ENCODE measurements at places on chromosomes 12 and 14. TPM values are rescaled to one million over a fixed set of nuclear protein-coding genes. Genes with fewer than 3 reads are reported as not detected.
A peak's percentile ranks its signal among the peaks of the same experiment; 100 is the strongest.

DEPDC4 gene
- 2.0 TPM for total RNA-seq

FOXA1 gene
- 0.09 TPM for total RNA-seq

PRB2 gene
- 0.05 TPM for total RNA-seq

NABP2 gene
- 21.6 TPM for total RNA-seq

DNAJC22 gene
- total RNA-seq, result 0.09 TPM

FAM222A gene
- 0.71 TPM for total RNA-seq

LTA4H gene
- total RNA-seq, result 72.1 TPM

RAPGEF3 gene
- 1.6 TPM for total RNA-seq

MYO1H gene
- under 0.01 TPM for total RNA-seq

DNA sequence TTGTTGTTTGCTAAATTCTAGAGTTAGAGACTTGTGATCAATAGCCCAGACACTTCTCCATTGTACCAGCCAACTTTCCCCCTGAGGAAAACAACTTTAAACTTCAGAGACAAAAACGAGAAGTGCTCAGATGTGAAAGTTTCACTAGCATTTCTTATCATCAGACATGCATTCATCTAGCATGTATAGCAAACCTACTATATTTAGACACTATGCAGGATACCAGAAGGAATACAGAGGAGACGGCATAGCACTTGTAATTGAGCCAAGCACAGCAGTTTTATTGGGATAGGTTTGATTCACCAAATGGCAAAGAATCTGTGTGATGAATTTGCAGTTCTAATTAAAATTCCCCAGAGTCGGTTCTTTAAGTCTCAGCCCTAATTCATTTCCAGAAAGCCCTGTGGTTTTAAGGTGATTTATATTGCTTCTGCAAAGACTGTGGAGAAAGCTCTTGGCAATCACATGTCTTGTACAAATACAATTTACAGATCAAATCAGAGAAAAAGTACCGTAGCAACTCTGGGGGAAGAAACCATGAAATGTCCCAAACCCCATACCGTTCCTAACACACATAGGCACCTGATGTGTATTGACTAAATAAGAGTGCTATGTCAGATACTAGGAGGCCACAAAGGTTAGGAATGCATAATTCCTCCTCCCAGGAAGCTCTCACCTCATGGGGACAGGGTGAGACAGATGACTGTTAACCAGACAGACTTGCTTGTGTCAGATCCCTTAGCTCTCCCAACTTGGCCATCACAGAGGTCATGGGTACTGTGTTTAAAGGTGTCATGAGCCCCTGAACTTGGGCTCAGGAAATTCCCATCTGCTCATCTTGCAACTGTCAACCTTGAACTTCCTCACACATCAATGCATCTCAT, 69.6 kb upstream of the KRAS start:
- no peaks in the 10 kb centered on the region for H3K36me3 ChIP-seq
- H3K4me1 ChIP-seq, result peaks cover 18% of the 10 kb centered on the region
- H3K4me3 ChIP-seq, result no peak overlapping the region
- H3K27ac ChIP-seq, result no peak overlapping the region
- no peaks in the 10 kb centered on the region for H3K27me3 ChIP-seq

- H3K27ac ChIP-seq, result no peak overlapping the region
- H3K36me3 ChIP-seq, result no peaks in the 10 kb centered on the region
- no peak for DNase-seq
- H3K27me3 ChIP-seq, result no peaks in the 10 kb centered on the region
- no peak overlapping the region for H3K4me3 ChIP-seq
Observed at GRCh38 chr12:62776575-62776974, 158.4 kb downstream of the PPM1H start.

GRCh38 chr12:111328138-111328537, 40.8 kb downstream of the PHETA1 start:
- H3K27ac ChIP-seq, result no peak overlapping the region
- no peaks in the 10 kb centered on the region for H3K27me3 ChIP-seq
- no peak for DNase-seq
- H3K36me3 ChIP-seq, result no peaks in the 10 kb centered on the region

- no peaks in the 10 kb centered on the region for H3K4me1 ChIP-seq
- no peak overlapping the region for H3K27ac ChIP-seq
Observed at GRCh38 chr12:106150555-106150954, 11.8 kb upstream of the NUAK1 start.

- no peaks in the 10 kb centered on the region for H3K4me1 ChIP-seq
- no peaks in the 10 kb centered on the region for H3K27me3 ChIP-seq
- H3K36me3 ChIP-seq, result no peaks in the 10 kb centered on the region
- no peak overlapping the region for H3K27ac ChIP-seq
- no peak overlapping the region for H3K4me3 ChIP-seq
Observed at GRCh38 chr14:97198813-97199212, 401.6 kb downstream of the VRK1 start.

DNA sequence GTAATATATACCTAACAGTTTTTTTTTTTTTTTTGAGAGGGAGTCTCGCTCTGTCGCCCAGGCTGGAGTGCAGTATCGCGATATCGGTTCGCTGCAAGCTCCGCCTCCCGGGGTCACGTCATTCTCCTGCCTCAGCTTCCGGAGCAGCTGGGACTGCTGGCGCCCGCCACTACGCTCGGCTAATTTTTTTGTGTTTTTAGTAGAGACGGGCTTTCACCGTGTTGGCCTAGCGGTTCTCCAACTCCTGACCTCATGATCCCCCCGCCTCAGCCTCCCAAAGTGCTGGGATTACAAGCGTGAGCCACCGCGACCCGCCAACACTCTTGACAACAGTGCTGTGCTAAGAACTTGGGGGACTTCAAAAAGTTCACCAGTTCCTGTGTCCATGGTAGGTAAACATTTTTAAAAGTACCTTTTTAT, 63.5 kb downstream of the FOXG1 start:
- no peaks in the 10 kb centered on the region for H3K27me3 ChIP-seq
- no peaks in the 10 kb centered on the region for H3K4me1 ChIP-seq
- H3K4me3 ChIP-seq, result no peak overlapping the region
- no peak overlapping the region for H3K27ac ChIP-seq
- no peak for DNase-seq
- no peaks in the 10 kb centered on the region for H3K36me3 ChIP-seq

- no peak overlapping the region for H3K27ac ChIP-seq
- peaks cover 2% of the 10 kb centered on the region for H3K36me3 ChIP-seq
- peaks cover 71% of the 10 kb centered on the region for H3K4me1 ChIP-seq
- no peak overlapping the region for H3K4me3 ChIP-seq
Observed at GRCh38 chr14:69690042-69690441, 76.9 kb upstream of the SRSF5 start.

DNA sequence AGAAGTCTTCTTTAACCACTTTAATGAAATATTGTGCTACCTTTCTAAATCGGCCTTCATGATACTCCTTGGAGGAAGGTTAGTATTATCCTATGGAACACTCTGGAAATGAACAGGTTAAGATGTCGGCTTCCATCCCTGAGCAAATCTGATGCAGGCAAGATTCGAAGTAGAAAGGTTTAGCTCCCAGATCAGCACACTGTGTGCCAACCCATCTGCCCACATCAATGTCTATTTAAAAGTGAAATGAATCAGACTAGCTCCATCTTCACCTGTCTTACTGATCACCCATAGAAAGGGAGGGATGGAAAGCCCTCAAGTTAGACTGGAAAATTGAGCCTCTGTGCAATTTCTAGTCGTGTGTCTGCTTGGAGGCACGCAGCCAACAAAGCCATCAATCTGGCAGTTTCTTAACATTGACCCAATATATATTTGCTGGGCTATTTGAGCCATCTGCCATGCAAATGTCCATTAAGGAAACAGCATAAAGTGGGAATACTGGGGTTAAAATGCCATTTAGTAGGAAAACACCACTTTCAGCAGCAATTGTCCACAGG, 506.1 kb downstream of the RMST start:
- no peak overlapping the region for H3K4me3 ChIP-seq
- no peak for DNase-seq
- H3K27ac ChIP-seq, result no peak overlapping the region
- H3K27me3 ChIP-seq, result no peaks in the 10 kb centered on the region
- no peaks in the 10 kb centered on the region for H3K4me1 ChIP-seq
- no peaks in the 10 kb centered on the region for H3K36me3 ChIP-seq

- H3K4me3 ChIP-seq, result no peak overlapping the region
- no peaks in the 10 kb centered on the region for H3K27me3 ChIP-seq
- no peaks in the 10 kb centered on the region for H3K36me3 ChIP-seq
- no peaks in the 10 kb centered on the region for H3K4me1 ChIP-seq
Observed at GRCh38 chr12:89513544-89513943, 11.1 kb downstream of the GALNT4 start.

DNA sequence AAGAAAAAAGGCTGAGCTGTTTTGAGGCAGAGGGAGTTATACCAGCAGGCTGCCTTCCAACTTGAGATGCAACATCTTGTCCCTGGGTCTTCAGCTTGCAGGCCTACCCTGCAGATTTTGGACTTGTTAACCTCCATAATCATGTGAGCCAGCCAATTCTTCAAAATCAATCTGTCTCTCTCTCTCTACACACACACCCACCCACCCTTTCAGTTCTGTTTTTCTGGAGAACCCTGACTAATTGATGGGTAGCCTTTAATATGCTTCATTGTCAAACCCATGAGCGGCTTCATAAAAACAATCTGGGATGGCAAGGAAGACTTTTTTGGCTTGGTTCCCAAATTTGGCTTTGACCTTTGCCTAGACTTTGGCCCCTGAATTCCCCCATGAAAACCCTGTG, 113.9 kb downstream of the TMX1 start:
- DNase-seq, result no peak
- no peaks in the 10 kb centered on the region for H3K36me3 ChIP-seq
- H3K4me1 ChIP-seq, result no peaks in the 10 kb centered on the region
- no peak overlapping the region for H3K4me3 ChIP-seq

- H3K4me1 ChIP-seq, result no peaks in the 10 kb centered on the region
- no peak for DNase-seq
- H3K27ac ChIP-seq, result peak overlapping the region; percentile 49
- no peaks in the 10 kb centered on the region for H3K36me3 ChIP-seq
- H3K4me3 ChIP-seq, result peak overlapping the region; percentile 81
Observed at GRCh38 chr14:70416338-70416724, 559 bp downstream of the SYNJ2BP start.

GRCh38 chr12:106135781-106136180, 3.0 kb downstream of the NUAK1 start:
- H3K36me3 ChIP-seq, result no peaks in the 10 kb centered on the region
- DNase-seq, result no peak
- peaks cover 60% of the 10 kb centered on the region for H3K27me3 ChIP-seq
- H3K27ac ChIP-seq, result no peak overlapping the region
- peaks cover 7% of the 10 kb centered on the region for H3K4me1 ChIP-seq
- no peak overlapping the region for H3K4me3 ChIP-seq

GRCh38 chr14:52412426-52412825, 98.3 kb downstream of the PTGER2 start:
- no peak for DNase-seq
- no peaks in the 10 kb centered on the region for H3K4me1 ChIP-seq
- no peaks in the 10 kb centered on the region for H3K36me3 ChIP-seq

GRCh38 chr14:29410581-29410980, 517.1 kb downstream of the PRKD1 start:
- H3K4me1 ChIP-seq, result no peaks in the 10 kb centered on the region
- no peak for DNase-seq
- no peaks in the 10 kb centered on the region for H3K27me3 ChIP-seq
- H3K27ac ChIP-seq, result no peak overlapping the region
- H3K36me3 ChIP-seq, result no peaks in the 10 kb centered on the region

DNA sequence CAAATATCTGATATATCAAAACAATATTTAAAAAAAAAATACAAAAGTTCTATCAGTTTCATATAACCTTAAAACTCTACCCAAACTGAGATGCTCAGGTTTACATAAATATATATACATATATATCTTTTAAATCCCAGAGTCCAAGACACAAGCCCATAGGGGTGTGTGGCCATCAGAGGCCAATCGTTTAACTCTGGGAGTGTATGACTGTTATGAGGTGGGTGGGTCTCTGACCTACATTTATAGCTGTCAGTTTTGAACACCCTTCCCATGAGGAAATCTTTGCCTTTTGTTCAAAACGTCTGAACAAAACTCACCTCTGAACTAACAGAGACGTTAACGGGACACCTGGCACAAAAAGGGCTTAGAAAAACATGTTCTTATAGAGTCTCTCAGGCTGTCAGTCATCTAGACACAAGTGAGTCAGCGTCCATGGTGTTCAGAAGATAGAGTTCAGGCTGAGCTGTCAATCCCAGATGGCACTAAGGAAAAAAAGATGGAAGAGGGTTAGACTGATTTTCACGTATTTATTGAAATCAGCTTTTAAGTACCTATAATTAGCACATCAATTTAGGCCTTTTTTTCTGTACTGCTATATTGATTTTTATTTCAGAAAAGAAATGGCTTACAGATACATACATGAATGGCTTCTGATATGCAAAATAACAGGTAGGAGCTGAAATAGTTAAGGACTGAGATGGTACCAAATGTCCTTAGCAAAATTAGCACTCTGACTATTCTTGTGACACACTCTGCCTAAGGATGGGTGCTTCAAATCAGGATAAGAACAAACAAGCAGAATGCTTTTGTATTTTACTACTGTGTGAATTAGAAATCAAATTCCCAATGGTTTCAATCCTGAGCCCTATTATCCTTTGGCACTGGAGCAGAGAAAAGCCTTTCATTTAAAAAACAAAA, 29.2 kb downstream of the HIGD1C start:
- peak overlapping the region; percentile 64 for H3K27ac ChIP-seq
- H3K4me1 ChIP-seq, result peaks cover 28% of the 10 kb centered on the region
- peaks cover 9% of the 10 kb centered on the region for H3K36me3 ChIP-seq
- peak; percentile 52 for DNase-seq
- no peak overlapping the region for H3K4me3 ChIP-seq

GRCh38 chr12:66653796-66654195, 25.1 kb downstream of the GRIP1 start:
- DNase-seq, result no peak
- no peaks in the 10 kb centered on the region for H3K4me1 ChIP-seq
- H3K4me3 ChIP-seq, result no peak overlapping the region

- no peak for DNase-seq
- H3K27me3 ChIP-seq, result no peaks in the 10 kb centered on the region
- H3K36me3 ChIP-seq, result no peaks in the 10 kb centered on the region
Observed at GRCh38 chr12:84741692-84742091, 170.9 kb downstream of the SLC6A15 start.

DNA sequence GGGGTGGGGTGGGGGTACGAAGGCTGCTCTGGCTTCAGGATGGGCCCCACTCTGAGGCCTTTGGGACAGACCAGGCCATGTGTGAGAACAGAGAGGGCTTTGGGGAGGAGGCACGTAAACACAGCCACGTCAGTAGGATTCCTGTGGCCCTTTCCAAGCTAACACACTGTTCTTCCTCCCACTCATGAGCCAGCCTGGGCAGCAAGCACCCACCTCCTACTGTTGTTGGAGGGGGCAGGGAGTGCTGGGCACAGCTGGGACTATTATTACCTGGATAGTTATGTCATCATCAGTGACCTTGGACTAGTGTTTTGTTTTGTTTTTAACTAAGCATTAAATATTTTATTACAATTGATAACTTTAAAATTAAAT, 5.3 kb downstream of the CHGA start:
- peaks cover 15% of the 10 kb centered on the region for H3K27me3 ChIP-seq
- H3K36me3 ChIP-seq, result no peaks in the 10 kb centered on the region
- DNase-seq, result no peak
- no peaks in the 10 kb centered on the region for H3K4me1 ChIP-seq
- no peak overlapping the region for H3K4me3 ChIP-seq

DNA sequence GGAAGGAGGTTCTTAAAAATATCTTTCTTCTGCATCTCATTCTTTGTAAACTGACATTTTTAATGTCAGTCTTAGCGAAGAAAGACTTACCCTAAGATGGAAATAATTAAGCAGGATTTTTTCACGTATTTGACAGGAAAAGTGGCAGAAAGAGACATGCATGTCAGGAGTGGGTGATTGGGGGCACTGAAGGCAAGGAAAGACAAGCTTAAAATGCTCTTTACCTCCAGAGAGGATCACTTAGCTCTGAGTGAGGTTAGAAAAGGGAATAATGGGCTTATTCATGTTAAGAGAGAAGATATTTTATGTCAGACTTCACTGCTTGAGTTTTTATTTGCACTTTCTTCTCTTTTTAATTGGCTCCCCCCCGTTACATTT, 1358.2 kb upstream of the TMEM132C start:
- H3K27ac ChIP-seq, result no peak overlapping the region
- H3K36me3 ChIP-seq, result no peaks in the 10 kb centered on the region
- no peaks in the 10 kb centered on the region for H3K4me1 ChIP-seq
